ENCODE measurements at places on chromosomes 1 and 21.

DNA sequence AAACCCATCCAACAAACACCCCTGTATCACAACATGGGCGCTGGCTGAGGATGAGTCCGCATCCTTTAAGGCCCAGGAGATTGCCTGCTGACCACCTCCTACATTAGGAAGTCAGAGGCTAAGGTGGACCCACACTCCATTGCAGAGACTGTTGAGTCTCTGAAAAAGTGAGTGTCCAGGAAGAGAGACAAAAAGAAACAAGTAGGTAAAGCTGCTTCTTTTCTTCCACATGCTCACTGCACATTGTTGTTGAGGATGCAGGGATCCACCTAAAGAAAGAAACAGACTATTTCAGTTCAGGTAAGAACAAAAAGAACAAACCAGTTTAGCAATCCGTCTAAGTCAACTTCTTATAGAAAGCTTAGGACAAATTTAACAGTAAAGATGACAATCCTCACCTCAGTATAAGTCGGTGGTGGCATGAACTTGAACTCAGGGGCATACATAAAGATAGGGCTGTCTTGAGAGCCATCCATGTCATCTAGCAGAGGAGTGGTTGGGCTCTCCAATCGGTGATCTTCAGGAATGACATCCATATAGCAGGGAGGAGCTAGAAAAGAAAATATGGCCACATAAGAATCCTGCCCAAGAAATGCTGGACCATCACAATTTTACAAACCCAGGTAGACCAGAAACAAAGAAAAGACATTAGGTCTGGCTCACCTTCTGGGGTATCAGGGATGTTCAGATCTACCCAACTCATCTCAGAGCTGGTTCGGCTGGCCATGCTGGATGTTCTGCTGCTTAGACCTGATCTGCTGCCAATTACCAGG is 2.6 kb downstream of the TXNIP start:
- DNase-seq: no peak

GRCh38 chr21:33123374-33124123 is 53.6 kb downstream of the OLIG1 start:
- no peak for DNase-seq

DNA sequence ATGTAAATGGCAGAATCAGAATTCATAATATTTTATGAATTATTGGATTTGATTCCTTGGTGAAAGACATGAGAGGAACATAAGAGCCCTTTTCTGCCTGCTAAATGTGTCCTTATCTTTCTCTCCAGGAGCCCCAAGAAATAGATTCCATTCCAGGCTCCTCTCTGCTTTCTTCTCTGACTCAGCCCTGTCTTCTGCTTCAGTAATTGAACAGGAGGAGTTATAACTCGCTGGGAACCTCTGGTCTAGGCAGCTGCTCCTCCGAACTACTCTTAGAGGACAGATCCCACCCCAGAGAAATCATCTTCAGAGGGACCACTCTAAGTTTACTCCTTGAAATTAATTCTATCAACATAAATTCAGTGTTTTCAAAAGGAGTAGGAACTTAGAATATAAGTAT is 78.4 kb downstream of the RGS21 start:
- no peak for DNase-seq

DNA sequence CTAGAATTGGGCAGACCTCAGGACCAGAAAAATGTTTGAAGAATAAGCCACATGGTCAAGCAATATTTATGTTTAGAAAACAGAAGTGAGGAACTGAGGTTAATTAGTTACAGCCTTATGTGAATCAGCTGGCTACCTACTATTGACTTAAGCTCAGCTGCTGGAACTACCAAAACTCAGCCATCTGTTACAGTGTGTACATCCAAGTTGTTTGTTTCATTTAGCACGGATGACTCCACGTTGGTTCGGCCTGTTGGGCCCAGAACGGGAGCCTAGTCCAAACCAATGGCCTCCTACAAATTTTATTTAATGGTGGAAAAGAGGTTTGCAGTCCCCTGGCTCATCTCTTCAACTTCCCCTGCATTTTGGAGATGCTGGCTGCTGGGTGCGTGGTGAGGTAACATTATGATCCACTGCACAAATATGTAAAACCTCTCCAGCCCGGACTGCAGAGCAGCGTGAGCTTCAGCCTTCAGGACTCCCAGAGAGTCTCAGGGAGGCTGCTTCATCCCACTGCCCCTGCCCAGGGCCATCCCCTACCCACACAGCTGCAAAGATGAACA is 143.4 kb downstream of the ZZZ3 start:
- DNase-seq: no peak

DNA sequence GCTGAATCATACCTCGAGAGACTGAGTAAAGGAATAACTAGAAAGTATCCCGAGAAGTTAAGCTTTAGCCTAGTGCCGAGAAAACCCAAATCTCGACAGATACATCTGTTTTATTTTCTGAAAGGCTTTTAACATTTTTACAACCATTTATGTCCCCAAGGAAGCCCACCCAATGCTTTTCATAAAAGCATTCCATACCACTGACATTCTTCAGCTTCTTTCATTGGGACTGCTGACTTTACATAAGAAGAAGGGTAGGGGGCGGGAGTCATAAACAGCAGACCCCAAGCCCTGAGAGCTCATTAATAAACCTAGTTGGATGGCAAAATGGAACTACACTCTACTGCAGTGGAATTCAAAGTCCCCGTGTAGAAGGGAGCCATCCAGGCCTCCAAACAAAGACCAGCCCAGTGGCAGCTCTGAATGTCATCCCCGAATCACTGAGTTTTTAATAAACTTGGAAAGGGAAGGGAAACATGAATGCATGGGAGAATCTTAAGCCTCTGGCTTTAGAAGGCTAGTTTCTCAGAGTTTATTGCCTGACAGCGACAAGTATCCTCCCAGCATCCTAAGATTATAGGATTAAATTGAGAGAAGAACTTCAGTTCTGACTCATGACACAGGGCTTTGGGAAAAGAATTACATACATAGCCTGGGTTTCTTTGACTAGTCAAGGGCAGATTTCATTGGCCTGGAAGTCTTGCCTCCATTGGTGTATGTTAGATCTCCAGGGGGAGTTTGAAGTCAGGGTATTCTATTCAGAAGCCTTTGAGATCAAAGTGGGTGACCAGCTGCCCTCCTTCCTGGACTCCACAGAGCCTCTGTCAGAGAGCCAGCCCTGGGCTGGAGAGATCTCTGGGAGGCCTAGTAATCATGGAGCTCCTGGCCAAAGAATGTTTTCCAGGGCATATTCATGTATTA is 3.7 kb downstream of the ATF3 start:
- DNase-seq: no peak

DNA sequence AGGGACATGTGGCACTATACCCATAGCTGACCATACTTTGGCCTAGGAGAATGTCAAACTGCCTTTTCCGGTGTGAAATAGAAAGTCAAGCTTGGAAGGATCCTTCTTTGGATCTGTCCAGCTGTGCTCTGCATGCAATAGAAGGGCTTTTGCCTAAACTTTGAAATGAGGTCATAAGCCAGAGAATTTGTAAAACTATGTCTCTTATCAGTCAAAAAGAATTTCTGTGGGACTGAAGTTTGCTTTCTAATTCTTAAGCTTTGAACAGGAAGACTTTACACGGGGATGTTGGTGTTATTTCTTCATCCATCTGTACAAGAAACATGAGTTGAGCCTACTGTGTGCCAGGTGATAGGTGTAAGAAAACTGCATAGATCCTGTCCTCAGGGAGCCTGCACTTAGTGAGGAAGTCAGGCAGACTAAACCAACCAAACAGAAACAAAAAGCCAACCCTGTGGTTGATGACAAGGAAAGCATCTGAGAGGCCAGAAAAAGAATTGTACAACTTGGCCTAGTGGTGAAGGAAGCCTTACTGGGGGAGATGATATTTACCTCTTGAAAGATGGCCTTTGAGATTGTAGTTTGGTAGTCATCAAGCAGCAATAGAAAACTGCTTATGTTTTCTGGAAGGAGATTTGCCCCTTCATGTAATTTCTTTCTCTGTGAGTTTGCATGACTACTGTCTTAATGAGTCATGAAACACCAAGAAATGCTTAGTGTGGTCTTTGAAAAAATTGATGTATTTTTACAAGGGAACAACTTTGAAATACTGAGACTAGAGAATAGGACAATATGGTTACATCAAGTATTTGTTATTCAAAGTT is 24.8 kb downstream of the TGFB2 start:
- DNase-seq: no peak

- DNase-seq: no peak
Measured at GRCh38 chr1:8370046-8370881, 52.4 kb downstream of the SLC45A1 start.

GRCh38 chr21:16522548-16522947 is 792.8 kb downstream of the USP25 start:
- no peak for DNase-seq

- no peak for DNase-seq
Measured at GRCh38 chr1:26848499-26848898, 14.4 kb upstream of the SFN start.

- no peak for DNase-seq
Measured at GRCh38 chr1:26887125-26887524, 3.0 kb downstream of the GPN2 start.

- no peak for DNase-seq
Measured at GRCh38 chr1:12157366-12158231, 9.2 kb upstream of the TNFRSF1B start.

GRCh38 chr1:193749868-193750267 is 563.5 kb upstream of the B3GALT2 start:
- no peak for DNase-seq

DNA sequence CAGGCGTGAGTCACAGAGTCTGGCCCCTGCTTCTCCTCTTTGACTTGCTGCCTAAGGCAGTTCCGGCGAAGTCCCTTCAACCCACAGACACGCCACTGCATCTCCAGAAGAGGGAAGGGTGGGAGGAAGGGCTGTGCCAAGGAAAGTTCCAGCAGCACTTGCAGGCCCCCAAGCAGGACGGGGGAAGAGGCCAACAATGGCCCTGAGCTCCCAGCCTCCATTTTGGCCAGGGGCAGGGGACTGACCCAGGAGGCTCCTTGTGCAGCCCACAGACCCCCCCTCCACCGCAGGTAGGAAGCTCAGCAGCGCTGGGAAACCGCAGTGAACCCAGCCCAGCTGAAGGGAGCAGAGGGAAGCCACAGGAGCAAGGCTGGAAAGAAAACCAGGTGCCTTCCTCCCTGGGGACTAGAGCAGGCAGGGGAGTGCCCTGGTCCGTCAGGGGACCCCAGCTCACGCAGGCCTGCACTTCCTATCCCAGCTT is 35.4 kb downstream of the ACOT7 start:
- no peak for DNase-seq

DNA sequence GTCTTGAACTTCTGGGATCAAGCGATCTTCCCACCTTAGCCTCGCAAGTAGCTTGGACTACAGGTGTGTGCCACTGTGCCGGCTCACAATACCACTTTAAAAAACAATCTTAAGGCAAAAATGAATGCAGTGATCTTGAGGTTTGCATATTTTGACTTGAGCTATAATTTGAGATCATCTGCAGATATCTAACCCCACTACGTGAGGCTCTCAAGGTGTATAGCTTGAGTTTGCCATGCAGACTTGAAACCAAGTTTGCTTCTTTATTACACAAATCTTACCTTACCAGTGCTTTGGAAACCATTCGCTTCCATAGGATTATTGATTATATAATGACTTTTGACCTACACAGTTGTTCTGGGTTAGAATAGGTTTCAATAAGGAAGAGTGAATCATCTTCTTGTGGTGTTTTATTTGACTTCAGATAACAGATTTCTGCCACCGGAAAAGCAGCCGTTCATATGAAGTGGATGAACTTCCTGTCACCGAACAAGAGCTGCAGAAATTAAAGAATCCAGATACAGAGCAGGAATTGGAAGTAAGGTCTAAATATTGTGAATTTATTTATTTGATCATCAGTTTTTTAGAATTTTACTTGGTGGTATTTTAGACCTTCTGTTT is 155.1 kb downstream of the VPS13D start:
- DNase-seq: no peak

- DNase-seq: peak; percentile 36
Measured at GRCh38 chr1:170662561-170663403, 1.1 kb upstream of the PRRX1 start.

DNA sequence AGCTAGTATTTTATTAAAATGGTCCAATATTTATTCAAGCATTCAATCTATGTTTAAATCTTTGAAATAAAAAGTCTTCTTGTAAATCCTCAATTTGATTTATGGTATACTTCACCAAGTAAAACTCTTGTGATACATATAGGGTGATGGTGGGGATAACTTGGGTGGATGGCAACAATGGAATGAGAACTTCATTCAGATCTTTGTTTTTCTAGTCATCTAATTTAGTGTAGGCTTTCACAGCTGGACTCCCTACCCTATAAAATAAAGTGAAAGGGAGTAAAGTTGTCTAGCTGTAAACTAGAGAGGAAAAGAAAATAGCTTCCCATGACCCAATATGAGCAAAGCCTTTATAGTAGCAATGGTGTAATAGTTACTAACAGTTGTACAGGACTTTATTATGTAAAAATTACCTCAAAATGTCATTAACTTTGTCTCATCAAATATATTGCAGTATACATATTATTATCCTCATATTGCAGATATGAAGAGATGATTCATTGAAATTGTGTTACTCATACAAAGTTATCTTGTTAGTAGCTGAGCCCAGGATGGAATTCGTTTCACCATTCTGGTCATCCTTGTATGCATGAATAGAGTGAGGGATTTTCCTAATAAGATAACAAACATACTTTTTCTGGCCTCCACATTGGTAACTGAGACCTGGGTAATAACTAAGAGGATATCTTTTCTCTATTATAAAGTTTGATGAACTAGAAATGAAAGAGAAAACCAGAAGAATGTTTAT is 1377.7 kb upstream of the ADGRL4 start:
- DNase-seq: no peak

DNA sequence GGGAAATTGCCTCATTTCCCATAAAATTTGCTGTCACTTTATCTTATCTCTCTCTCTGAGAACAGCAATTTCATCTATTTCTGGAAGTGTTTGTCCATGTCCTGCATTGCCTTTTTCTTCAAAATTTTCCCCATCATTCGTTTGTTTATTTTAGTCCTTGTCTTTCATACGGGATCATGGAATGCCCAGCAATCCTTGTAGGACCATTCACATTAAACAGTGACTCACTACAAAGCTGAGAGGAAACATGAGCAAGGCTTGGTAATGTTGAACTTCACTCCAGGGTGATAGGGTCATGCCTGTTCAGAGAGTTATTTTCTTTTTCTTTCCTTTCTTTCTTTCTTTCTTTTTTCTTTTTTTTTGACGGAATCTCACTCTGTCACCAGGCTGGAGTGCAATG is 32.2 kb upstream of the HNRNPU start:
- DNase-seq: no peak

DNA sequence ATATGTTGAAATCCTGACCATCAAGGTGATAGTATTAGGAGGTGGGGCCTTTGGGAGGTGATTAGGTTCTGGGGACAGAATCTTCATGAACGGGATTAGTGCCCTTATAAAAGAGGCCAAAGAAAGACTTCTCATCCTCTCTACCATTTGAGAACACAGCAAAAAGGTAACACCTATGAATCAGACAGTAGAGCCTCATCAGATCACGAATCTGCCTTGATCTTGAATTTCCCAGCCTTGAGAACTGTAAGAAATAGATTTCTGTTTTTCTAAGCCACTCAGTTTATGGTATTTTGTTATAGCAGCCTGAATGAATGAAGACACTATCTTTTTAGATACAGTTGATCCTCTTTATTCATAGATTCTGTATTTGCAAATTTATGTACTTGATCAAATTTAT is 206.9 kb upstream of the EDN2 start:
- no peak for DNase-seq
